ENCODE measurements at places on chromosomes 2 and 18.

- peaks cover 5% of the 10 kb centered on the region for H3K36me3 ChIP-seq
- no peak overlapping the region for H3K27ac ChIP-seq
- H3K4me1 ChIP-seq = no peaks in the 10 kb centered on the region
- no peak overlapping the region for H3K4me3 ChIP-seq
- H3K27me3 ChIP-seq = no peaks in the 10 kb centered on the region
Observed at GRCh38 chr18:36108196-36108595, 20.9 kb downstream of the SLC39A6 start.

- no peaks in the 10 kb centered on the region for H3K27me3 ChIP-seq
- H3K4me3 ChIP-seq = no peak overlapping the region
- no peak overlapping the region for H3K27ac ChIP-seq
- no peaks in the 10 kb centered on the region for H3K36me3 ChIP-seq
- no peak for DNase-seq
Observed at GRCh38 chr2:196324211-196324610, 152.8 kb upstream of the STK17B start.

DNA sequence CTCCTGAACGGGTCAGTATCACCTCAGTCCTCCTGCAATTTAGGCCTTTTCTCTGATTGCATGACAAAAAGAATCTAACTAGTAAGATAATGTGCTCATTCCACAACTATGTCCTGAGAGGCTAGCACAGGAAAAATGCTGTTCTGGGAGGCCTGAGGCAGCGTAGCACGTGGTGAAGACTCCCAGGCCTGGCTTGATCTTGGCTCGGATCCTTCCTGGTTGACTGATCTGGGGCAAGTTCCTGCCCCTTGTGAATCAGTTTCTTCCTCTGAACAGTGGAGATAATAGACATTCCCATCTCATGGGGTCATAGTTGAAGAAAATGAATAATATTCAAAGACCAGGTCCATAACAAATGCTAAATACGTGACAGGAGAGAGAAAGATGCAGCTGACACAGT is 12.3 kb downstream of the FBLN7 start:
- H3K36me3 ChIP-seq = no peaks in the 10 kb centered on the region
- no peak overlapping the region for H3K27ac ChIP-seq
- no peak for DNase-seq
- no peak overlapping the region for H3K4me3 ChIP-seq

DNA sequence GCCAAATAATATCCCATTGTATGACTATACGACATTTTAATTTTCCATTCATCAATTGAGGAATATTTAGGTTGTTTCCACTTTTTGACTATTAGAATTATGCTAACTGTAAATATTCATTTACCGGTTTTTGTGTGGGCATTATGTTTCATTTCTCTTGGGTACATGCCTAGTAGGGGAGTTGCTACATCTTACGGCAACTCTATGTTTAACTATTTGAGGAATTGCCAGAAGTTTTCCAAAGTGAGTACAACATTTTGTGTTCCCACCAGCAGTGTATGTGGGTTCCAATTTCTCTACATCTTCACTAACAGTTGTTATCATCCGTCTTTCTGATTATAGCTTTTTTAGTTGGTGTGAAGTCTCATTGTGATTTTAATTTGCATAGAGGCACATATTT is 1.6 kb upstream of the KDSR start:
- DNase-seq = no peak
- H3K4me1 ChIP-seq = peaks cover 4% of the 10 kb centered on the region
- no peak overlapping the region for H3K27ac ChIP-seq
- peak overlapping the region; percentile 87 for H3K4me3 ChIP-seq
- no peaks in the 10 kb centered on the region for H3K27me3 ChIP-seq

DNA sequence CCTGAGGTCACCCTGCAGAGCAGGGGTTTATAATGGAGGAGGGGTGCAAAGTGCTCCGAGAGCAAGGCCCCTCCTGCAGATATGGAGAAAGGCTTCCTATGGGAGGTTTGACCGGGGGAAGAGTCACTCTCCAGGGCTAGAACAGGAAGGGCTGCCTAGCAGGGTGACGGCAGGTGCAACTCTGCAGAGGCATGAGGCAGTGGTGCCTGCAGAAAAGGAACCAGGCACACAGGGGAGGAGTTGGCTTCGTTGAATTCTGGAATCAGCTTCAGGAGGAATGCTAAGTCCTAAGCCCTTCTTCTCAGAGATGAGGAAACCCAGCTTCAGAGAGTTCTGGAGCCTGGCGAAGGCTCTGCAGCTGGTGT is 17.5 kb upstream of the HPCAL1 start:
- DNase-seq = no peak
- no peaks in the 10 kb centered on the region for H3K36me3 ChIP-seq
- H3K4me1 ChIP-seq = peaks cover 65% of the 10 kb centered on the region
- peak overlapping the region; percentile 82 for H3K27ac ChIP-seq
- H3K4me3 ChIP-seq = no peak overlapping the region

- H3K36me3 ChIP-seq = no peaks in the 10 kb centered on the region
- no peak for DNase-seq
Observed at GRCh38 chr2:39429746-39430145, 7.3 kb downstream of the MAP4K3 start.

DNA sequence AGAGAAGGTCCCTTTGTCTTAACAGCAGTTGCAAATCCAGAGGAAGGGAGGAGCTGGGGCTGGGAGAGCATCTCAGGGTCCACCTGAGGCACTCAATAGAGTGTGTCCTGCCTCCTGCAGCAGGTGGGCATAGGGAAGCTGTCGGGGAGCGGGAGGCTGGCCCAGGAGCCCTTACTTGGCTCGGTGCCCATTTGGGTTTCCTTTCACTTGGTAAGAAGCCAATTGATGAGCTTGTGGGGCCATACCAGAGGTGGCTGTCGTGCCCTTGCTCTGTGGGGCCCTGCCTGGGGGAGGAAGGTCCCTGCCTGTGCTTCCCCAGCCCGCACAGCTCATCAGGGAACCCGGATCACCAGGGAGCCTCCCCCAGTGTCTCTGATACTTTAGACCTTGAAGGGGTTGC is 229.7 kb downstream of the DYSF start:
- H3K27ac ChIP-seq = no peak overlapping the region
- H3K36me3 ChIP-seq = no peaks in the 10 kb centered on the region
- no peak for DNase-seq
- no peaks in the 10 kb centered on the region for H3K4me1 ChIP-seq
- no peak overlapping the region for H3K4me3 ChIP-seq

DNA sequence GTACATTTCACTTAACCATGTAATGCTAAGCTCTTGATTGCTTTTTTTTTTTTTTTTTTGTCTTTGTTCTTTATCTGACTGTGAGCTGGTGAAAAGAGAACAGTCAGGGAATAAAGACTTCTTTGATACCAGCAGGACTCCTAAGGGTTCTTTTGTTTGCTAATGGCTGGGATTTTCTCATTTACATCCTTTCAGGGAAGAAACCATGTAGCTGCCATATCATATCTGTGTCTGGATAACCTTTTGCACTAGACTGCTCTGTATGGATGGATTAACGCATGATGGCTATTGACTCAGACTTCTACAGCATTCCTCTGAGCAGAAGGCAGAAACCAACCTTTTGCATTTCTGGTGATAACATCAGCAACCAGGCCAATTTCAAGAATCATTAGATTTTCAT is 504.0 kb downstream of the LRRTM4 start:
- H3K27ac ChIP-seq = no peak overlapping the region
- H3K4me1 ChIP-seq = no peaks in the 10 kb centered on the region
- H3K4me3 ChIP-seq = no peak overlapping the region

DNA sequence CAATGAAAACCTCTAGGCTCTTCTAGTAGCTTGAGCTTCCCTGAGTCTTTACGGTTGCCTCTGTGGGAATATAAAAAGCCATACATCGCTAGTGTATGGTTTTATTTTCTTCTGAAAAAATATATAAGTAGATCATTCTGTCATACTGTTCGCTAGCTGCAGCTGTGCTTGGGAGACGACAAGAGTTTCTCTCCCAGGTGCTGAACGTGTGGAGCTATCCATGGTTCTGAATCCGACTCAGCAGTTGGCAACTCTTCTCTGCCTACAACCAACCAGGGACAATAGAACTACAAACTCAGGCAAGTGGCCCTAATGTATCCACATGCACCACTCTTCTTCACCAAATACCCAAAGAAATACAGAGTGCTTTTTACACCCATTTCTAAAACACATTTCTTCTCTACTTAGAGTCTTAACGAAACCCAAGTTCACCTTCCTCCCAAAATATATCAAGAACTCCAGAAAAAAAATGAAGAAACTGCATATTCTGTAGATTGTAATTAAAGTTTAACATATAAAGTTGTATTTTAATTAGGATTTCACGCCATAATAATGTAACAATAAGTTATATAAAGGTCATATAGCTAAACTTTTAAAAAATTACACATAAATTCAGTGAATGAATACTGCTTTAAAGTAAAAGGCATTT is 2.2 kb upstream of the KCNH7 start:
- H3K36me3 ChIP-seq = no peaks in the 10 kb centered on the region
- no peak overlapping the region for H3K4me3 ChIP-seq
- H3K27ac ChIP-seq = no peak overlapping the region
- H3K4me1 ChIP-seq = no peaks in the 10 kb centered on the region
- DNase-seq = no peak
- no peaks in the 10 kb centered on the region for H3K27me3 ChIP-seq

DNA sequence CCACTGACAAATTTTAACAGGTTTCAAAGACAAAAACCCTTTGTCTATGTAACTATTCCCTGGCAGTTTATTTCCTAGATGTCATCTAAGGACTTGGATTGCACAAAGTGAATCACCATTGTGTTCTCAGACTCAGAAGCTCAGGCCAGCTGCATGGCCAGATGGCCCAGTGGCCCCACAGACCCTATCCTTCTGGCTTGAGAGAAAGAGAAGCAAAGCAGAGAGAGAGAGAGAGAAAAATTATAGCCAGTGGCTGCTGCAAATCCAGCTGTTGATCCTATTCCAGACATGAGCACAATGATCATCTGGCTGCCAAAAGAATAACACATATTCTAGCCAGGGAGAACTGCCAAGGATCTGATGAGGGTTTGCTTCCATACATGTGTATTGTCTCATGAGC is 25.8 kb downstream of the CTLA4 start:
- no peak overlapping the region for H3K27ac ChIP-seq
- H3K4me3 ChIP-seq = no peak overlapping the region
- no peaks in the 10 kb centered on the region for H3K27me3 ChIP-seq

DNA sequence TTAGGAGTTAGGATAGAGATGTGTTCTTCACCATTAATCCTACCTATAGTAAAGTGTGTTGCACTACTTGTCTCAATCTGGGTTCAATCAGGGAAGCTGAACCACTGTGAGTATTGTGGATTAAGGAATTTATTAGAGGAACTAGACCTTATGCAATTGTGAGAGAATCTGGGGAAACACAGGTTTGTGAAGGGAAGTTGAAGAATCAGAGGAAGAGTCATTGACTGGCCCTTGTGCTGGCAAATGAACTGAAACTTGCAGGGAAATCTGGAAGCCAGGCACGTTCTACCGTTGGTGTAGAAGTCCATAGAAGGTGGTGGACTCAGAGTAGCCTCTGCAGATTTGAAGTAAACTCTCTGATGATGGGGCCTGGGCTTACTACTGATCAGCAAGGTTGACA is 44.7 kb upstream of the HK2 start:
- no peak overlapping the region for H3K27ac ChIP-seq
- no peaks in the 10 kb centered on the region for H3K4me1 ChIP-seq
- no peaks in the 10 kb centered on the region for H3K27me3 ChIP-seq
- H3K4me3 ChIP-seq = no peak overlapping the region
- no peaks in the 10 kb centered on the region for H3K36me3 ChIP-seq
- no peak for DNase-seq

- H3K36me3 ChIP-seq = no peaks in the 10 kb centered on the region
- H3K27ac ChIP-seq = no peak overlapping the region
- no peak overlapping the region for H3K4me3 ChIP-seq
- no peaks in the 10 kb centered on the region for H3K4me1 ChIP-seq
Observed at GRCh38 chr2:72669121-72669520, 156.7 kb downstream of the EXOC6B start.

DNA sequence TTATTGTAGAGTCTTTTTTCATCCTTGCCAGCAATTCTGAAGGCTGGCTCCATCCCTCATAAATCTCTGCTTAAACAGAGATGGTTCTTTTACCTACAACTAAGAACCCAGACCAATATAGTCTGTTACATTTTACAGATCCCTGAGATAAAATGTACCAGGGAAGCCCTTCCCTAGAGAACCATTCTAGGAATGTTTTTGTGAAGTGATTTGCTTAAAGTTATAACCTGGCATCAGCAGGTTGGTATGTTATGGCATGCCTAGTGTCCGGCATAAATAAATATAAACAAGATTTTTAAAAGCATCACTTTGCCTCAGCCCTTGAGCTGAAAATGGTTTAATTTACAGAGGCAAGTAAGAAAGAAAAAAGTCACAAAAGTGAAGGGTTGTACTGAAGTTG is 18.5 kb upstream of the NPAS2 start:
- H3K27me3 ChIP-seq = no peaks in the 10 kb centered on the region
- no peaks in the 10 kb centered on the region for H3K4me1 ChIP-seq
- no peaks in the 10 kb centered on the region for H3K36me3 ChIP-seq
- no peak overlapping the region for H3K27ac ChIP-seq
- H3K4me3 ChIP-seq = no peak overlapping the region
- no peak for DNase-seq

GRCh38 chr2:18927525-18928232 is 338.3 kb upstream of the NT5C1B start:
- H3K27ac ChIP-seq = no peak overlapping the region
- no peaks in the 10 kb centered on the region for H3K27me3 ChIP-seq
- H3K4me1 ChIP-seq = no peaks in the 10 kb centered on the region
- H3K4me3 ChIP-seq = no peak overlapping the region
- no peaks in the 10 kb centered on the region for H3K36me3 ChIP-seq

GRCh38 chr2:178163395-178163794 is 30.9 kb upstream of the OSBPL6 start:
- H3K4me1 ChIP-seq = no peaks in the 10 kb centered on the region
- no peak for DNase-seq
- no peak overlapping the region for H3K27ac ChIP-seq
- H3K36me3 ChIP-seq = no peaks in the 10 kb centered on the region

- peak overlapping the region; percentile 77 for H3K4me3 ChIP-seq
- no peak for DNase-seq
- H3K27ac ChIP-seq = peak overlapping the region; percentile 87
- peaks cover 19% of the 10 kb centered on the region for H3K4me1 ChIP-seq
- no peaks in the 10 kb centered on the region for H3K27me3 ChIP-seq
- no peaks in the 10 kb centered on the region for H3K36me3 ChIP-seq
Observed at GRCh38 chr18:70288171-70288850, 534 bp upstream of the SOCS6 start.

Measured in Panc1 (cell line).